NCI-H1417 treated with DMSO at 0.1 percent for 48 hours (cell line): ENCODE measurements at places on chromosomes 3 and 15.

GRCh38 chr3:151327571-151328198 is 1.7 kb downstream of the P2RY13 start:
- peak; percentile 3 for DNase-seq

GRCh38 chr3:122313281-122313680 is 11.8 kb upstream of the CSTA start:
- no peak for DNase-seq

- DNase-seq = no peak
Observed at GRCh38 chr3:90180096-90180495, 1072.7 kb downstream of the EPHA3 start.

GRCh38 chr3:123961508-123961856 is 453 bp upstream of the CCDC14 start:
- DNase-seq = no peak

GRCh38 chr3:194705761-194706160 is 20.1 kb downstream of the FAM43A start:
- DNase-seq = no peak

DNA sequence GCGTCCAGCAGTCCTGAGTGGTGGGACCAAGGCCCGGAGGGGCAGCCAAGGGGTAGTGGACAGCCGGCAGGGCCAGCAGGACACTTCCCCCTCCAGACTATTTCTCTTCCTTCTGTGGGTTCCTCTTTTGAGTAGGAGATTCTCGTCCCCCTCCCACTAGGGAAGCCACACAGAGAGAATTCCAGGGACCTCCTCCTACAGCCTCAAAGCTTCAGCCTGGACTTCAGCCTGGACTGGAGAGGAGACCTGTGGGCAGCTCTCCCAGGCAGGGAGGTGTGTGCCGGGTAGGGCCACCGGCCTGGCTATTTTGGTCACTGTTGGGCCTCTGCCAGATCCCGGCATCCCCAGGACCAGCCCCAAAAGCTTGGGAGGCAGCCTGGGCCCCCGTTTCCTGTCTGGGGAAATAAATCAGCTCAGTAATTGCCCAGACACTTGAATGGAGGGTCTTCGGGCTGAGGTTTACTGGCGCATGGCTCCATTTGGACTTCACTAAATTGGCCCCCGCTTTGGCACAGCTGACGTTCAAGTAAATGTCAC is 1.3 kb downstream of the SLC6A6 start:
- no peak for DNase-seq

DNA sequence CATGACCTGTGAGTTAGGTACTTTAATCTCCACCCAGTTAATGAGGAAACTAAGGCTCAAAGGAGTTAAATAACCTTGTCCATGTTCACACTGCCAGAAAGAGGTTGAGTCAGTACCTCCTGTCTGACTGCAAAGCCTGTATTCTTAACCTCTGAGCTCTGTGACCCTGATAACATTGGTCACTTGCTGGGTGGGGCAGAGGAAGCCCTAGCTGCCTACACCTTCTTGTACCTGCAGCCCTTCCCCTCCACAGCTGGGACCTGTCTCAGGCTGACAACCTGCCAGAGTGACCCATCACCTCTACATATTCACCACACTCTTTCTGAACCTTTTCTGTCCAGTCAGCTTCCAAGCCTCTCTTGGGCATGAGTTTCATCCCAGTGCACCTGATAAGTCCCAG is 106.1 kb upstream of the HES1 start:
- no peak for DNase-seq

DNA sequence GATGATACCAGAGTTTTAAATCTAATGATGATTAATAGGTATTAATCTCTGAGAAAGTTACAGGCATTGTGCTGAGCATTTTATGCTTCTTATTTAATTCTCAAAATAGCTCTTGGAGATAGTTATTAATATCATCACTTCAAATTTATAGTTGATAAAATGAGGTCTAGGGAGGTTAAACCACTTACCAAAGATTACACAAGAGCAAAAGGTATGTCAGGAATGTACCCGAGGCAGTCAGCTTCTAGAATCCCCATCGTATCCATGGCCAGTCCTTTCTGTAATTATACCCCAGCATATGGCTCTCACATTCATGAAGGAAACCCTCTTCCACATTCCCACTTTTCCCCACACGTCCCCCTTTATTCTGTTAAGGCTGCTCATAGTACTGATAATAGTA is 421.3 kb downstream of the PYDC2 start:
- no peak for DNase-seq

- DNase-seq = no peak
Observed at GRCh38 chr15:66939451-66940023, 125.9 kb upstream of the SMAD3 start.

DNA sequence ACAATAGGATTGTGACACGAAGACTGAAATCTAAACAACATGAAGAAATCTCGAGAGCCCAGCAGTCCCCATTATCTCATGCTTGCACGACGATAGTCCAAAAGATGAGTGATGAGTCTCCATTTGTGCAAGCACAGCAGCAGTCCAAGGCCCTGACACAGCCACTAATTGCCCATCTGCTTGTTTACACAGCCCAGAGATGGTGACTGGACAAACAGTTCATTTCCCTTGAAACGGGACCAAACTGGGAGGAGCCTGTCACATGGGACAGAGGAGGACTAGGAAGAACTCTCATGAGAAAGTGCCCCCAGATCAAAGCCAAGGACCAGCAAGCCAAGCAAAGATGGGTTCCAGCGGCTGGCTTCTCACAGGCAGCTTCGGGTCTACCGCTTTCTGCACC is 121.0 kb downstream of the GREM1 start:
- DNase-seq = no peak

DNA sequence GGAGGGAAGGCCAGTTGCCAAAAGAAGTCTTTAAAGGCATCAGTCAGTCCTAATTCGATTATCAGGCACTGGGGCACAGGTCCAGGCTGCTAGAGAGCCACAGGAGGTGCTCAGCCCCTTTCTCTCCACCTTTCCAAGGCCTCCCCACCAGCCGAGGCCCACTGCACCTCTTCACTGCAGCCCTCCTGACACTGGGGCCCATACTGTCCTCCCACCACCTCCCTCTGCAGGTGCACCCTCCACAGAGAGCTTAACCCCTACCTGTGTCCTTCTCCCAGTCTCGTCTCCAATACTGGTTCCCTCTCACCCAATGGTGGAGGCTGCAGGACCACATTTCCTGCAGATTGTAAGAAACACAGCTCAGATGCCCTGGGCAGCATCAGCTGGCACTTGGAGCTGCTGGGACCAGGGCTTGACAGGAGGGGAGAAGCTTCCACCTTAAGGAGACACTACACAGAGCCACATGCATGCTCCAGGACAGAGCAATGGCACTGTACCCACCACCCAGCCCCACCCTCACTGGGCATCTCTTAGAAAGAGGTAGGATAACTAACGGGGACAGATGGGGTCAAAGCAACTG is 81.6 kb upstream of the PRR20G start:
- DNase-seq = no peak

DNA sequence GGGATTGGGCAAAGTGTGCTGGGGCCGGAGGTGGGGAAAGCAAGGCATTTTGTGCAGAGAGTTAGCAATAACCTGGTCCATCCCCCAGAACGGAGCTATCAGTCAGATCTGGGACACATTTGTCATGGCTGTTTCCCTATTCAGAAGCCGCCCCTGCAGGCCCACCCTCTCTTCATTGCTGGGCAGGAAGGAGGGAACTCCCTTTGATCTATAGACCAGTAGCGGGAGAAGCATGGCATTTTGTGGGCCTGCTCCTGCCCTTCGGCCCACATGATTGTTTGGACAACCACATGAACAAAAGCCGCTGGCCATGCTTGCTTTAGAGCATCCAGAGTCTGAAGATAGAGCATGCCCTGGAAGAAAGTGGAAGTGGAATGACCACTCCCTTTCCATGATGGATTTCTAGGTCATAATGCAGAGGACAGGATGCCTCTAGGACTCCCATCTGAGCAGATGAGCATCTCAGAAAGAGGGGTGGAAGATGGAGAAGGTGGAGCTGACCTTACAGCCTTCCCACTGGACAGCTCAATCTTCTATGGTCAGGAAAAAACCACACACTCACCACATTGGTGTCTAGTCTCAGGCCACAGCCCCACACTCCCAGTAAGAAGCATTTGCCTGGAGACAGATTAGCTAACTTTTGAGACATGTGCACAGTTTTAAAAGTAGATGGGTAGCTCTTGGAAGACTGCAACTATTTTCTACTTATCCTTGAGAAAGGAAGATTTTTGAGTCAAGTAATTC is 11.9 kb upstream of the LRTM1 start:
- no peak for DNase-seq

GRCh38 chr3:72303926-72304325 is 519.0 kb upstream of the PROK2 start:
- DNase-seq = no peak

- DNase-seq = no peak
Observed at GRCh38 chr3:126734106-126734723, 30.2 kb downstream of the CHCHD6 start.

DNA sequence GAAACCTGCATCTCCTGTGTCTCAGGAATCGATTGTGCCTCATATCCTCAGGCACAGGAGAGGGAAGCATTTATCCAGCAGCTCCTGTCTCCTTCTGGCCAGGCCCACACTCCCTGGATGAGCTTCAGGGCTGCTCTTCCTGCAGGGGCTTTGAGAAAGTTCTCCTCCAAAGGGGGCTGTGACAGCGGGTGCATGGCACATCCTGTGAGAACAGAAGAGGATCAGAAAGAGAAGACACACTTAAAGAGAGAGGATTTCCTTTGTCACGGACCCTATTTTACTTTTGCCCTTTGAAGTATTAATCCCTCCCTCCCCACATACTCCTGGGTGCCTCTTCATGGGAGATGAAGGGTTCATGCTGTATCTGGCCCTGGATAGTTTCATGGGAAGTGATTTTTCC is 46.0 kb downstream of the MFSD1 start:
- DNase-seq = no peak

DNA sequence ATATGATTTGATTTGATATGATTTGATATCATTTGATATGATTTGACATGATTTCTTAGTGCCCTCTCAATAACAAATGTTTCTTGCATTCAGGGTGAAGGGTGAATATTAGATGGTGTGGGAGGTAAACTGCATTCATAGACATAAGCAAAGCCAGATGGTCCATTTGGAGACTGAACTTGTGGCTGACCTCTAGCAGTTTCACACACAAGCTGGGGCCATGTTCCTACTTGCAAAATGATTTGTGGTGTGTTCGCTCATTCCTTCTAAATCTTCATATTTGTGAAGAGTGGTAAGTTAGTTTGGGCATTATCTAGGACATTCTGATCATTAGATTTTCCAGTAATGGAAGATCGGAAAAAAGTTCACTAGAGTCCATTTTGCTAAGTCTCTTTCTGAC is 40.5 kb upstream of the CCR4 start:
- no peak for DNase-seq

- DNase-seq = peak; percentile 30
Observed at GRCh38 chr15:33132722-33133345, 61.7 kb downstream of the FMN1 start.

DNA sequence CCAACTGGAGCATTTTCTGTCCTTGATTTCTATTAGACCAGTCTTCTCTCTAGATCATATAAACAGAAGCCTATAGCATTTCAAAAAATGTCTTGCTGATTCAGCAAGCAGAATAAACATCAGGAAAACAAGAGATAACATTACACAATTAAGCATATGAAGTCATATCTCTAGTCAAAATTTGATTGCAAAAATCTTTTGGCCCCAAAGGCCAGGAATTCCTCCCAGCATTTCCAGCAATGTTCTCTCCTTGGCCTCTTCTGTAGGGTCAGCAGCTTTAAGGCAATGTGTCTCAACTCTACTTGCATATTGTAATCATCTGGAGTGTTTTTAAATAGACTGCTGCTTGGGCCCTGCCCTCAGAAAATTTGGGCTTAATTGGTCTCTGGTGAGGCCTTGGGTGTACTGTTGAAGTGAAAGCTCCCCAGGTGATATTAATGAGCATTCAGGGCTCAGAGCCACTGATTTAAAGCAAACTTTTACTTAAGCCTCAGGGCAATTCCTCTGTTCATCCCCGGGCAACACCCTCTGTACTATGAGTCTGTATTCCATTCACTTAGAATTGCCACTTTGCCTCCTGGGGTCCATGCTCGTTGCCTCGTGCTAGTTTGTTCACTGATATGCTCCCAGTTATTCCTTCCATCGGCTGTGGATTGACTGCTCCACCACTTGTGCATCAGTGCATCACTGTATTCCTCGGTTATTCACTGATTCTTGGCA is 1072.6 kb downstream of the ROBO2 start:
- no peak for DNase-seq
